ENCODE measurements at places on chromosomes 11 and 22.

GRCh38 chr11:134485316-134485715 lies 73.3 kb upstream of the B3GAT1 start:
- DNase-seq, result no peak

- peak; percentile 8 for DNase-seq
Measured at GRCh38 chr11:66639066-66639813, 737 bp downstream of the RBM4 start.

DNA sequence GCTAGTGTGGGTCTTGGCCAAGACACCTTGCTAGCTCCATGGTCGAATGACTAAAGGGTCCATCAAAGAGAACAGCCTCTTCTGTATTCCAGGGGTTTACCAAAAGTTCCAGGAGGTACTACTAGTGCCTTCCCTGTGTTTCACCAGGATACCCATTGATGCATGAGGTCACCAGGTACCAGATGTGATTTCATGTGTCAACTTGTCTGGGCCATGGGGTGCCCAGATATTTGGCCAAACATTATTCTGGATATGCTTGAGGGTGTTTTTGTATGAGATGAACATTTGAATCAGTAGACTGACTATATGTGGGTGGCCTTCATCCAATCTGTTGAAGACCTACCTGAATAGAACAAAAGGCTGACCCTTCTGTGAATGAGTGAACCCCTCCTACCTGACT lies 92.8 kb downstream of the GALNT18 start:
- DNase-seq, result no peak

GRCh38 chr22:22037740-22038139 lies 55.2 kb upstream of the TOP3B start:
- DNase-seq, result no peak
